Trophoblast cell (in vitro differentiated cells and primary cell): ENCODE measurements at places on chromosomes 2 and 18.

- DNase-seq, result no peak
Observed at GRCh38 chr2:102166189-102166845, 20.5 kb upstream of the IL1RL2 start.

GRCh38 chr18:44716697-44717163, 36.0 kb downstream of the SETBP1 start:
- DNase-seq, result peak; percentile 48

DNA sequence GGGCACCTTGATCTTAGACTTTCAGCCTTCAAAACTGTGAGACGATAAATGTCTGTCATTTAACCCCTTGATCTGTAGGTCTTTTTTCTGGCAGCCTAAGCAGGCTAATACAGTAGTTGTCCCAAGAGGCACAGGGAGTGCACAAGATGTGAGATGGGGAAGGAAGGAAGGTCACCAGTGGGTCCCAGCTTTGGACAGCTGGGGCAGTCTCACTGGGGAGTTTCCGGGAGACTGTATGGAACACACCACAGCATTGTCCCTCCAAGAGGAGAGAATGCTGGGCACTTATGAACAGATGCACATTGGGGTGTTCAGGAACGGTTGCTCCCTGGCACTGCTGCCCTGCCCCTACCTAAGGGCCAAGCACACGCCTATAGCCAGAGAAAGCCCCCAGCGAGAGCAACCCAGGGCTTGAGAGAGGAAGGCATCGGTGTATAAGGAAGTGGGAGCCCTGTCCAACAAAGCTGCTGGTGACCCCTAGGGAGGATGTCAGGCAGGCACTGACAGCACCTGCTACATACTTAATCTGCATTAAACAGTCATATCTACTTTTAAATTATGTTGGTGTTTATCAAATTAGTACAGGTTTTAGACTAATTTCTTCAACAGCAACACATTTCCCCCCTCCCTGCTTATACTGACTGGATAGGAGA, 11.6 kb upstream of the NCK2 start:
- no peak for DNase-seq

- peak; percentile 80 for DNase-seq
Observed at GRCh38 chr2:28507796-28508764, 12.2 kb downstream of the PLB1 start.

DNA sequence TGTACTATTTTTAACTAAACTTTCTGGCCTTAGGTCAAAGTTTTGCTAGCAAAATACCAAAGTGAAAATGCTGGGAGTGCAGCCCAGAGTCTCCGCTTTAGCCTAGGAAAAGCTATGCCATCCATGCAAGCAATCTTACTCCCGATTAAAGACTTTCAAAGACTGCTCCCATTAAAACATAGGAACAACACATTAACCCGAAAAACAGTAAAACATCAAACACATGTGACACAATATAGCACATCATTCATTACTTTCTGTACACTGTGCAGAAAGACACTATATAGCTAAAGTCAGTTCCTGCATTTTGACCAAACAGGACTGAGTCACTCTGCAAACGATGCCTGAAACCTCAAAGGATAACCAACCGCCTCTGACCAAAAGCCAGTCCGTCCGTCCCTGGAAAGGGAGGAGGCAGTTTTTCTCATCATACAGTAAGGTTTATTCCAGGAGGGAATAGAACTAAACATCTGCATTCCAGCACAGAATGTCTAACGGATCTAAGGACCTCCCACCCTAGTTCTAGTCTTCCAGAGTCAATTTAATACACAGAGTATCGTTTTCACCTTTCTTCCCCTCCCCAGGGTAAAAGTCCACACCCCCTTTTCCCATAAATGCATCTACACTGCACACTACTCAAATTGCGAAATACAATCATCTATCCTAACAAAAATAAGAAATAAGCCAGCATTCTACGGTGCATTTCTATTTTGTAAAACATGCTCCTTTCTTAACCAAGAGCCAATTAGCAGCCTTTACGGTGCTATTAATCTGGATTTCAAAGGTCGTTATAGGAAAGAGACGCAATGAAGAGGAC, 1.7 kb downstream of the ROCK2 start:
- DNase-seq, result peak; percentile 61

GRCh38 chr2:12302140-12302539, 414.6 kb upstream of the TRIB2 start:
- no peak for DNase-seq

- DNase-seq, result peak; percentile 56
Observed at GRCh38 chr2:48346124-48346536, 183.8 kb upstream of the STON1 start.

DNA sequence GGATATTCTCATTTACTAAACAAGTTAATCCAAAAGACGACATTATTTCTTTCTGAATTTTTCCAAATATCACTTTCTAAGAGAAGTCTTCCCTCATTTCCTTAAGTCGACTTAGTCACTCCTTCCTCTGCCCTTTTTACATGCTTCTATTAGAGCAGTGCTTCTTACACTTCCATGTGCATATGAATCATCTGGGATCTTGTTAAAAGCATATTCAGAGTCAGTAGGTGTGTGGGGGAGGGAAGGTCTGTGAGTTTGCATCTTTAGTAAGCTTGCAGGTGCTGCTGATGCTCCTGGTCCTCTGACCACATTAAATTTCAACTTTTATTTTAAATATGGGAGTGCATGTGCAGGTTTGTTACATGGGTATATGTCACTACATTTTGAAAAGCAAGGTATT, 582.6 kb downstream of the NRXN1 start:
- DNase-seq, result no peak

DNA sequence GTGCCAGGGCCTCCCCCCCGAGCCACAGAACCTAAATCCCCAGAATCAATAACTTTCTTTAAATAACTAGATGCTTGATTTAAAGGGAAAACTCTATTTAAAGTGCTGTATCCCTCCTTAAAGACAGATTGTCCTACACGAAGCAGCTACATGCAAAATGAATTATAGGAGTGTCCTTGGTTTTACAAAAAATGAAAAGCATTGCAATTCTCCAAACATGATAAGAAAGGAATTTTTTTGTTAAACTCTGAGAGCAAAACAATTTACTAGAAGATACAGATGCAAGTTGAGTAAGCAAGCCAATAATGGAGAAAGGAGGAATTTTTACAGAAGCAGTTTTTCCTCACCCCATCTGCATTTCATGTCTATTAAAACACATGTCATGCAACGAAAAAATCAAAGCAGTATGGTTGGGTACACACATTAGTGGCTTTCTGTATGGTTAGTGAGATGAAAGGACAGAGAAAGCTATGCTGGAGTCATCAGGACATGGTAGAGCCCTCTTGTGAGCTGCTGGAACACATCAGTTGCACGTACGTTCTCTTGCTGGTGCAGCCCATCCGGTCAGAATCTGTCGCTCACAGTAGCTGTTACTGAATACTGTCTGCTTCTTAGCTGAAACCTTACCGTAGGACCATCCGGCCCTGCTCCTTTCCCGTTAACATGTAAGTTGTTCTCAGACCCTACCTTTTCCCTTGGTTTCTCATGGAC, 25.9 kb upstream of the STEAP3 start:
- peak; percentile 66 for DNase-seq

DNA sequence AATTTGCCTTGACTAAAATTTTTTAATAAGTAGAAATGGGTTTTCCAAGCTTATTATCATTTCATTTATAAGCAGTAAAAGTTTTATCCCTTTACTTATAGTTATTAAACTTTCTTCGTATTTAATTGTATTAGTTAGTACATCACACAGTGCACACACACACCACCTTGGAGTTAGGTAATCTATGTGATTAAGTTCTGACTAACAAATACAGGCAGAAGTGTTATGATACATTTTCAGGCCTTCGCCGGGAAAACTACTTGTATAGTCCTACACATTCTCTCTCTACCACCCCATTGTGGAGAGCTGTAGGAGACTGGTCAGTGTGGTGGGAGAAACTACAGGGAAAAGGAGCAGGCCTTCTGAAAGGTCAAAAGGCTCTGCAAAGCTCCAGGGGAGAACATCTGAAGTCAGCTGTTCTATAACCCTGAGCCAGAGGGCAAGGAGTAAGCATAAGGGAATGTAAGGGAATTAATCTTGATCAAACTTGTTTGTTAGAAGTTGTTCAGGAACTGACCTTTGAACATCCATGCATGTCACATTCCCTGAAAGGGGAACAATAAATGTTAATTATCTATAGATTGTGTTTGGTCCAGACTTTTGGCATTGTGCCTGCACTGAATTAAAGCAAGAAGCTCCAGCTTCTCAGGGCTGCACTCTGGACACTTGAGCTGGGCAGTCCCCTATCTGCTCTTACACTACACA, 231.7 kb downstream of the FSIP2 start:
- DNase-seq, result no peak

- DNase-seq, result peak; percentile 64
Observed at GRCh38 chr2:230872151-230872967, 7.6 kb downstream of the ITM2C start.

DNA sequence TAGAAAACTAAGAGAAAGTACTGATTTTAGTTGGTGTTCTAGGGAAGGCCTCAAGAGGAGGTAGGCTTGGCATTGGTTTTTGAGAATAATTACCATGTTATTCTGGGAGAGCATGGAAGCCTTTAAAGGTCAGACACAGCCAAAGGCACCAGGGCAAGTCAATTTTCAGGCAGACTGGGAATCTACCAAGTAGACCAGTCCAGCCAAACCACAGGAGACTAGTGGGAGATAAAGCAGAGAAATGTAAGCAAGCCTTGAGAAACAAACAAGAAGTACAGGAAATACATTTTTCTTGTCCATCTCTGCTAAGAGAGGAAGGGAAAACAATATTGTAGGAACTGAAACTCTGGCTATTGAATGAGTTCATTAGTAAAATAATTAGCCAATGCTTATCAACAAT, 5.5 kb upstream of the CCDC68 start:
- no peak for DNase-seq

- DNase-seq, result no peak
Observed at GRCh38 chr2:223161873-223162458, 110.0 kb downstream of the KCNE4 start.

DNA sequence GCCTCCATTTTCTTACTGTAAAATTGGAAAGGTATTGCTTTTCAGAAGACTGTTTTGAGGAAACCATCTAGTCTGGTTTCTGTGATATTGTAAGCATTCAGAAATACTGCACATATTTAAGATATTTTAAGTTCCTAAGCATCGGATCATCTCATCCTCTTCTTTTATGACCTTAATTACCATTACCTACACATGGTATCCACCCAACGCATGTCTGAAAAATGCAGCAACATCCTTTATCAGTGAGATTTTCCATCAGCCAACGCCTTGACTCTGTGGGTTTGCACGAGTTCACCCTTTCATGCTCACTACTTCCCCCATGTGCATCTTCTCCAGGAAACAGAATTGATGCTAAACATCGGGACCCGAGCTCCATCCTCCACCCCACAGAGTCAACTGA, 84.3 kb downstream of the COL4A4 start:
- peak; percentile 9 for DNase-seq

GRCh38 chr2:100110614-100111000, 31.8 kb downstream of the AFF3 start:
- DNase-seq, result no peak

DNA sequence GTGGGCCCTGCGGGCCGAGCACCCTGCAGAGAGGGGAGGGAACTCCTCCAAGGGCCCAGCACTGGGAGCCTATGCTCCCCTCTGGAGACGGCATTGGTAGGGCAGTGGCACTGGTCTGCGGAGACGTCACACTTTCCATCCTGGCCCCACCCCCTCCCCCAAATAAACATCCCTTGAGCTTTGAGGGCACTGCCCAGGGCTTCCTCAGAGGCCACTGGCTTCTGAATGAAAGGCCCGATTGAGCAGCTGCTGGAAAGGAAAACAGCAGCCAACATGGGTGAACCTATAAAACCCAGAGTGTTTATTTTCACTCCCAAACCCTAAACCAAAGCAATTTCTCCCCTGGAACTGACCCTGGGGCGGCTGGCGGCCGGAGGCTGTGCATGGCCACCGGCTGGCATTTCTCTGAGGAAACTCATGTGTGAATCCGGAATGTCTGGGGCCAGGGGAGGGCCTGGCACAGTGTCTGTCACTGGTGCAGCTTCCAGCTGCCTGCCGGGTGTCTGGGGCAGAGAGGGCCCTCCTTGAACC, 138.9 kb downstream of the DYSF start:
- DNase-seq, result no peak

- no peak for DNase-seq
Observed at GRCh38 chr2:201996679-201997314, 36.9 kb upstream of the FZD7 start.

DNA sequence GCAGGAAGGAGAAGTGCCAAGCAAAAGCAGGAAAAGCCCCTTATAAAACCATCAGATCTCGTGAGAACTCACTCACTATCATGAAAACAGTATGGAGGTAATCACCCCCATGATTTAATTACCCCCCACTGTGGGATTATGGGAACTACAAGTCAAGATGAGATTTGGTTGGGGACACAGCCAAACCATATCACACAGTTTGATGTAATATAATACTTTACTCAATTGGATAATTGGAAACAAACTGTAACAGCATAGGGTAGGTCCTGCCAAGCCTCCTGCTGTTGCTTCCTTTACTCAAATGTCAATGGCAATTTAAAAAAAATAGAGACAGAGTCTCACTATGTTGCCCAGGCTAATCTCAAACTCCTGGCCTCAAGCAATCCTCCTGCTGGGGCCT, 15.5 kb upstream of the METTL21A start:
- no peak for DNase-seq

- no peak for DNase-seq
Observed at GRCh38 chr2:162678551-162678950, 160.0 kb downstream of the KCNH7 start.

DNA sequence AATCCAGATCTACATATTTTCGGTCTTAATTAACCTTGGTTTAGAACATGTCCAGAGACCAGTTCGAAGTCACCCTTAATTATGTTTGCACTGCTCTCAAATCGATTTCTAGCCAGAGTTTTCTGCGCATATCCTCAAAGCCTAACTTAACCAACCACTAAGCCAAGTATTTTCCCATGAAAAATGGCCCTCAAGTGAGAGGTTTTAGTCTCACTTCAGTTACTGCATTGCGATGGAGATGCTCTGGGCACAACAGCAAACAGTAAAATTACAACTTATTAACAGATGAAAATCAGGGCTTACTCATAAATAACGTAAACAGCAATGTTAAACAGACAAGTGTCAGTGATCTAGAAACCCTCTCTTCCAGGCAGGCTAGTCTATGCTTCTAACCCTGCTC, 4.5 kb downstream of the RTN4 start:
- DNase-seq, result no peak

- DNase-seq, result no peak
Observed at GRCh38 chr2:99389946-99390345, 52.8 kb downstream of the EIF5B start.

DNA sequence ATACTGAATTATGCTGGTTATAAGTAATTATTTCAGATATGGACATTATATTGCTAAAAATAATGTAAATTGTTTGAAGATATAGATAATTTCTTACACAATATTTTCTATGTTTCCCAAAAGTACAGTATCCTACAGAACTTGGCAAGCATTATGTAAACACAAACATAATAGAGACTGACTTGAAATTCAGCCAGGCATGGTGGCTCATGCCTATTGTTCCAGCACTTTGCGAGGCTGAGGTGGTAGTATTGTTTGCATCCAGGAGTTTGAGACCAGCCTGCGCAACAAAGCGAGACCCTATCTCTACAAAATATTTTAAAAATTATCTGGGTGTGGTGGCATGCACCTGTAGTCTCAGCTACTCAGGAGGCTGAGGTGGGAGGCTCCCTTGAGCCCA, 1300.5 kb upstream of the DDX18 start:
- no peak for DNase-seq
